HTR-8/SVneo (cell line): ENCODE measurements at places on chromosomes 3 and 15.

- no peak for DNase-seq
Measured at GRCh38 chr15:86916671-86917360, 837.1 kb downstream of the AGBL1 start.

- DNase-seq, result no peak
Measured at GRCh38 chr3:13552857-13553652, 4.1 kb downstream of the FBLN2 start.

- no peak for DNase-seq
Measured at GRCh38 chr3:177883957-177884356, 652.3 kb upstream of the KCNMB2 start.

GRCh38 chr3:155771126-155771525 lies 26.3 kb upstream of the PLCH1 start:
- no peak for DNase-seq

GRCh38 chr3:11523572-11524101 lies 120.1 kb downstream of the VGLL4 start:
- no peak for DNase-seq

- no peak for DNase-seq
Measured at GRCh38 chr15:84962955-84963354, 18.7 kb upstream of the PDE8A start.
